ENCODE measurements at places on chromosomes 2 and 18.

- no peak for DNase-seq
These were observed 216.2 kb upstream of the HS6ST1 start for GRCh38 chr2:128534688-128535392.

DNA sequence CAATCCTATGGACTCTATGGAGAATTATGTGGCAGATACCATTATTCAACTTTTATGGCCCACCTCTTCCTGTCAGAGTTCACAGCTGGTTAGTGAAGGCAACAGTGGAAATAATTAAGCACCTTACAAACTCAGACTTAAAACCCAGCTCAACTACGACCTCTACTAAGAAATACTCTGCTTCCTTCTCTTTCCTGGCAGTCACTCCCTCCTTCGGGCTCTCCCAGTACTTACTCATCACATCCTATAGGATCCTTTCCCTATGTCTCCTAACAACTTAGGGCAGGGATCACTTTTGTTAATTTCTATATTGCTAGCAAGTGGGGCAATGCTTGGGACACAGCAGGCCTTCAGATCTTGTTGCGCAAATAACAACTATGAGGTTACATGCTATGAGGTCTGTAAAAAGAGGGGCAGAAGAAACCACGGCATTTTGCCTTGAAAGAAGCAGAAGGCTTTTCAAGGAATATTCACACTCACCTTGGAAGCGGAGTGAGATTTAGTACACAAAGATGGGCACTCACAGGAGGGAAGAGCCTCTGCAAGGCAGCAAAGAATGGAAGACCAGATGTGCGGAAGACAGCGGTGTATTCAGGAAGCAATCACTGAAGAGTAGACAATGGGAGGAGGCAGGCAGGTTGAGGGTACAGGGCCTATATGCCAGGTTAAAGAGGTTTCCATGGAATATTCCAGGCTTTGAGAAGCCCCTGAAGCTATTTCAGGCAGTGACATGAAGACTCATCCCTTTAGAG, 2.1 kb downstream of the STK39 start:
- DNase-seq = no peak

DNA sequence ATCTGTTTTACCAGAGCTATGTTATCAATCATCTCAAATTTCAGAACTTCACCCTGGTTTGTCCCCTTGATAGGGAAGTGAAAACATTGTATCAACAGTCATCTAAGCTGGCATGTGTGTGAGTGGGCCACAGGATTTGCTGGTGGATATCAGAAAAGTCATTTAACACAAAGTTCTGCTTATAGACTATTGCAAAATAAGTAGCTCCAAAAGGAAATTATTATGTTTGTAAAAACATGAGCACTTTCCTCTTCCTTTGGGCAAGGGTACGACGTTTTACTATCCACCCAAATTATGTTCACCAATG, 20.7 kb upstream of the COPS8 start:
- DNase-seq = no peak

GRCh38 chr18:27685807-27686412, 491.0 kb downstream of the CDH2 start:
- no peak for DNase-seq

DNA sequence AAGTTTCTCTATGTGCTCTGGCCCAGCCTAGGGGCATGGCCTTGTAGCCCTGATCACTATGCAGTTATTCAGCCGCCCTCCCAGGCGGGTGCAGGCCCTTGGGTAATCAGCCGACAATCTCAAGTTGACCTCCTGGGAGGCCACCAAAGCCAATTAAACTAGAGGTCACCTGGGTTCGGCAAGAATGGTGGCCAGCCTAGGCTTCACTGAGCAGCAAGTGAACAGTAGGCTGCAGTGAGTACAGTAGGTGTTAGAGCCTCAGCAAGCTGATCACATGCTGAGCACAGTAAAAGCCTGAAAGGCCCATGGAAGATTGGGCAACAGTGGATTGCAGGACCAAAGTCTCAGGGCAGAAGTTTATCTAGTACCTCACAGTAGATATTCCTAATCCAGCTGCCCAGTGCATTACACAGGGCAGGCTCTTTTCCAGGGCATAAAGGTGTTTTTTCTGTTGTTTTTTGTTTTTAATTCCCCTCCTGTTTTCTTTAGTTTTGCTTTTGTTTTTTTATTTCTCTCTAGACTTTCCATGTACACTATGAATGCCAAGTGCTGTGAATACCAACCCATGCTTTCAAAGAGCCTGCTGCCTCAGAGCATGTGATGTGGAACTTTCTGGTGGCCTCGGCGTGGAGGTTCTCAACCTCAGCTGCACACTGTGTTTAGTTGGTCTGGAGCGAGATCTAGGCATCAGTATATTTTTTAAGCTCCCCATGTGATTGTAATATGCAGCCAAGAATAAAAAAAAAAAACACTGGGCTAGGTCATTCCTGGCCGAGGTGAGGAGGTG, 55.9 kb upstream of the ATL2 start:
- DNase-seq = no peak

- DNase-seq = no peak
These were observed 12.7 kb downstream of the NCK2 start for GRCh38 chr2:105757433-105757832.

DNA sequence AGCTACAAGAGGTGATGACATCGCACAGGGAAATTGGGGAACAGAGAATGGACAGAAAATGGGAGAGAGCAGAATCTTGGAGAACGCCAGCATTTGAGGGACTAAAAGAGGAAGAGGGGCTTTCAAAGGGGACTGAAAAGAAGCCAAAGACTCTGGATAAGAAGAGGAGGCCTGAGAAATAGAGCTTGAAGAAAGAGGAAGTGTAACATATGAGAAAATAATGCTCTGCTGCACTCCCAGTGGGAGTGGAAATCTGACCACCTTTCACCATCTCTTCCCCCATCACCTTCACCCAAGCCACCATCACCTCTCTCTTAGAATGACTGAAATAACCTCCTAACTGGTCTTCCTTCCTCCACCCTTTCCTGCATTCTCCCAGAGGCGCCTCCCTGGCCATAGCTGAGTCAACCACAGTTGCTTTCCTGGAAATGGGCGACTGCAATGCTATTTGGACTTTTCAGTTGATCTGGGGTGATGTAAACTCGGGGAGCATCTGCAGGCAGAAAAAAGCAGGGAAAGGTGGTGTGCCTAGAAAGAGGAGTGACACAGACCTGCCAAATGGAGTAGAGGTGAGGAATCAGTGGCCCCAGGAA, 16.8 kb downstream of the CXCR1 start:
- no peak for DNase-seq

Data from activated T-helper 9 cell treated with anti-CD3 and anti-CD28 coated beads, Interleukin-2, amount 50 U/mL, for 16 hours (primary cell).